ENCODE measurements at places on chromosomes 13 and 19. TPM values are rescaled to one million over a fixed set of nuclear protein-coding genes. Genes with fewer than 3 reads are reported as not detected.

SLC6A16 gene
- total RNA-seq: not detected

ZNF844 gene
- total RNA-seq: 2.3 TPM

ERICH6B gene
- not detected for total RNA-seq

CGB3 gene
- not detected for total RNA-seq

C19orf33 gene
- 27.9 TPM for total RNA-seq

SIGLECL1 gene
- not detected for total RNA-seq

B9D2 gene
- total RNA-seq: 5.3 TPM

KRTDAP gene
- not detected for total RNA-seq

OR7C1 gene
- total RNA-seq: not detected

ZNF85 gene
- 10.1 TPM for total RNA-seq

FAM216B gene
- total RNA-seq: 0.16 TPM

KIR2DL1 gene
- total RNA-seq: not detected

PRODH2 gene
- not detected for total RNA-seq

COL4A1 gene
- total RNA-seq: 988 TPM

IZUMO4 gene
- total RNA-seq: 2.9 TPM

DACT3 gene
- total RNA-seq: 7.1 TPM

ZNF776 gene
- 22.8 TPM for total RNA-seq

GGACT gene
- 5.2 TPM for total RNA-seq

SHC2 gene
- total RNA-seq: 9.1 TPM

URAD gene
- not detected for total RNA-seq

KLF5 gene
- total RNA-seq: 5.8 TPM

NCCRP1 gene
- not detected for total RNA-seq

MBD3L2 gene
- not detected for total RNA-seq

ZNF534 gene
- not detected for total RNA-seq

KIR3DL1 gene
- total RNA-seq: not detected

SOHLH2 gene
- total RNA-seq: 0.39 TPM

CYP4F8 gene
- total RNA-seq: not detected

OR10H1 gene
- total RNA-seq: not detected

C1QTNF9B gene
- not detected for total RNA-seq

LMTK3 gene
- 0.26 TPM for total RNA-seq

MISP gene
- 3.2 TPM for total RNA-seq

LGI4 gene
- total RNA-seq: not detected

ANGPTL4 gene
- 82.0 TPM for total RNA-seq

SYT3 gene
- not detected for total RNA-seq

LENG9 gene
- 6.3 TPM for total RNA-seq

SELENOW gene
- total RNA-seq: 583 TPM

CYP4F3 gene
- total RNA-seq: 0.13 TPM

TEX30 gene
- 6.8 TPM for total RNA-seq

PLIN4 gene
- 0.96 TPM for total RNA-seq

OR7D2 gene
- total RNA-seq: under 0.01 TPM

CEACAM1 gene
- 0.39 TPM for total RNA-seq

FFAR3 gene
- total RNA-seq: not detected

SIGLEC6 gene
- total RNA-seq: not detected

ZNF430 gene
- 3.8 TPM for total RNA-seq
